ENCODE measurements at places on chromosomes 3 and 15.

GRCh38 chr3:195155570-195156241 lies 115.3 kb downstream of the XXYLT1 start:
- no peak for DNase-seq

DNA sequence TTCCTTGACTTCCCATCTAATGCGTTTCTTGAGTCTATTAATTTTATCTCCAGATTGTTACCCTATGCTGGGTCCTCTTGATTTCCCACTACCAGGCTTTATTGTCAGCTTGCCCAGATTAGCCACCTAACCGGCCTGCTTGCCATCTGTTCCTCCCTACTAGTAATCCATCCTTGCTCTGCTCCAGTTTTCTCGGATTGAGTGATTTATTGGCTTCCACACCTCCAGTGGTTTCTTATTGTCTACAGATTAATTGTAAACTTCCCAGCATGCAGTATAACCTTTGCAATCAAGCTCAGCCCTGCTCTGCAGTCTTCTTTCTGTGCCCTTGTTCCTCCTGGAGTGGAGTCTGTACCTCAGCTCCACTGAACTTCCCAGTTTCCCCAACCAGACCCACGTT lies 63.4 kb downstream of the ARHGEF26 start:
- peak; percentile 52 for DNase-seq

DNA sequence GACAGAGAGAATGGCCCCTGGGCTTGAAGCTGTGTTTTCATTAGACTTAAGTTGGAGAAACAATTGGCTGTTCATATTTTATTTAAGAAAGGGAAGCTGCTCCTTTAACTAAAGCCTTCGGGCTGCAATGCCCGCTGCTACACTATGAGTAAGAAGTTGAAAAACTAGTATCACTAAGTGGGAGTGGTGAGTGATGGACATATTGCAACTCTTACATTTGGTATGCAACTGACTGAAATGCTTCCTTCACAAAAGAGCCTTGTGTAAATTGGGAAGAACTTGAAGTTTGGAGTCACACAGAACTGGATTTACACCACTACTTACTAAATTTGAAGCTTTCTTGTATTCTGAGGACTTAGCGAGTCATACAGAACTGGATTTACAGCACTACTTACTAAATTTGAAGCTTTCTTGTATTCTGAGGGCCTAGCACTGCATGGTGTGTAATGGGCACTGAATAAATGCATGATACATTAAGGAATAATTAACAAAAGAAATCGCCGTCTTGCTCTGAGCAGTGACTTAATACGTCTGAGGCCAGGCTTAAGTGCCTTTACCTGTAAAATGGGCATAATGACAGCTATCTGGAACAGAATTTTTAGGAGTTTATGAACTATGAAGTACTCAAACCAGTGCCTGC lies 149.5 kb downstream of the RYR3 start:
- DNase-seq = no peak

GRCh38 chr15:31463521-31464102 lies 137.0 kb downstream of the KLF13 start:
- DNase-seq = no peak

DNA sequence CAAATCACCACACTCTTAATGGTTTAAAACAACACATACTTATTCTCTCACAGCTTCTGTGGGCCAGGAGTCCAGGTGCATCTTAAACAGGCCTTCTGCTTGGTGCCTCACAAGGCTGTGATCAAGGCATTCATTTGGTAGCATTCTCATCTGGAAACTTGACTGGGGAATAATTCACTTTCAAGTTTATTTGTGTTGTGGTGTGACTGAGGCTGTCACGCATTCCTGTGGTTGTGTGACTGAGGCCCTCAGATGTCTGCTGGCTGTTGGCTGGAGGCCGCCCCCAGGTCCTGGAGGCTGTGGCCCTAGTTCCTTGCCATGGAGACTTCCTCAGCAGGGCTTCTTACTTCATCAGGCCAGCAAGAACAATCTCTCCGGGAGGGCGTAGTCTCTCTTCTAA lies 16.9 kb upstream of the FAM3D start:
- no peak for DNase-seq

DNA sequence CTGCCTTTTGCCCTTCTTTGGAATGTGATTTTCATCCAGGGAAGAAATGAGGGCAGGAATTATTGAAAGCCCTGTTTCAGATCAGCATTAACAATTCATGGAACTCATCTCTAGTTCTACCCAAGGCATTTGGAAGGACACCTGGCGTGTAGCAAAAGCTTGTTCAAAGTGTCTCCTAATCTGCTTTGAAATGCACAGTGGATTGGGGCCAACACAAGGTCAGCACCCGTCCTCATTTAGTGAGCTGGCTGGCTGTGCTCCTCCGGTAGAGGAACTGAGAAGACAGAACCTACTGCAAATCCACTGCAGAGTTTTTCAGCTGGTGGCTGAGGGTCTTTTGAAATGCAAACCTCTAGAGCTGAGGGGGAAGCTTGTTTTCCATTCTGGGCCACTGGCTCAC lies 141.6 kb upstream of the STT3B start:
- DNase-seq = no peak

Data from D341Med (cell line).